Heart left ventricle (tissue), 16 donors: ENCODE measurements at places on chromosomes 11 and 22. TPM values are rescaled to one million over a fixed set of nuclear protein-coding genes. Genes with fewer than 3 reads are reported as not detected.

DNA sequence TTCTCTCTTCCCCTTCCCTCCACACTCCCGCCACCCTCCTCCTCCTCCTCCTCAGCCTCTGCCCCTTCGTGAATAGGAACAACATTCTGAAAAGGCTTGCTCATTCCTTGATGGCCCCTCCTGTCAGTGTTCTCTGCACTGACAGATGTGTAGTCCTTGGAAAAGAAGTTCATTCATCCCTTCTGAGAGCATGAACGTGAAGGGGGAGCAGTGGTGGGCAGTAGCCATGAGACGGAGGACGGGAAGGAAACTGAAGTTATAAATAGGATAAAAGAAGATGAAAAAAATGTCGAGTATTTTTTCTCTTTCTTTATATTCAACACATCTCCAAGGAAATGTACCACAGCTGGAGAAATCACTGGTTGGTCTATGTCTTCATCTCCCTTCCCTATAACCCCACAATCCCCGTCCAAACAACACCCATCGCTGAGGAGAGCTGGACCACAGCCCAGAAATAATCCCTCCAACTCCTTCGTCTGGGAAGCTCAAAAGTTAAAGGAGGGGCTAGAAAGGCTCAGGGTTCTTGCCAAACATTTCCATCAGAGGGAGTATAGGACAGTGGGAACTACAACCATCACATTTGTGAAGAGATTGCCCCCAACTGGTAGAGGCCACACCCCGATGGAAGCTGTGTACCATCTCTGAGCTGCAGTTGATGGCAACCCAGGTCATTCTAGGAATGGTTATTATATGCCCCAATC lies 33.5 kb downstream of the ETS1 start:
- peak; percentile 58 for DNase-seq

DNA sequence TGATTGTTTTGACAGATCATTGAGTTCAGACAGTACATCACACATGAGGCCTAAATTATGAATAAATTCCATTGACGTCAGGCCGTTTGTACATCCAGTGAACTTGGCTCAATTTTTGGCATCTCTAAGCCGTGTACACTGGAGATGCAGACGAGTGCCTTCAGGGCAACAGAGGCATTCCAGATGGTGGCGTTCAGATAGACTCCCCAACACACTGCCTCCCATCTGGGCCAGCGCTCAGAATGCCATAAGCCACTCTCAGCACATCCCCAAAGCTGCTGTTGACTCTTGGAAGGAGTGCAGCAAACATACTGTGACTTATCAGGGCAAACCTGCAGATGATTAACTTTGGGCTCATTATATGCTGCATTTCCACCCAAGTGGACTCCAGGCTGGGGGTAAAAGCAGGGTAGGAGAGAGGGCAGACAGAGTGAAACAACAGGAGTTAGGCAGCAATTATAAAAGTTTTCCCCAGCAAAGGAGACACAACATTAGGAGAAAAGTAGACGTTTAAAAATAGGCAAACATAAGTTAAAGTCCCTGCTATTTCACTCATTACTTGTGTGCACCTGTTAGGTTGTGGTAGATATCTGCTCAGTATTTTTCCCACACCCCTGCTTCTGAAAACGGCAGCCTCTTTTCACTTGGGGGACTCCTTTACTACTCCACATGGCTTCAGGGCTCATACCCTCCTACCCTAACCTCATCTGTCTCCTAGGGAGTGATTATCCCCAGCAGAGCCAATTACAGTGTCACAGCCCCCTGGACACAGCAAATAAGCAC lies 60.2 kb upstream of the PDE3B start:
- no peak for DNase-seq

- no peak for DNase-seq
Measured at GRCh38 chr22:43293655-43294392, 49.3 kb downstream of the SCUBE1 start.

DNA sequence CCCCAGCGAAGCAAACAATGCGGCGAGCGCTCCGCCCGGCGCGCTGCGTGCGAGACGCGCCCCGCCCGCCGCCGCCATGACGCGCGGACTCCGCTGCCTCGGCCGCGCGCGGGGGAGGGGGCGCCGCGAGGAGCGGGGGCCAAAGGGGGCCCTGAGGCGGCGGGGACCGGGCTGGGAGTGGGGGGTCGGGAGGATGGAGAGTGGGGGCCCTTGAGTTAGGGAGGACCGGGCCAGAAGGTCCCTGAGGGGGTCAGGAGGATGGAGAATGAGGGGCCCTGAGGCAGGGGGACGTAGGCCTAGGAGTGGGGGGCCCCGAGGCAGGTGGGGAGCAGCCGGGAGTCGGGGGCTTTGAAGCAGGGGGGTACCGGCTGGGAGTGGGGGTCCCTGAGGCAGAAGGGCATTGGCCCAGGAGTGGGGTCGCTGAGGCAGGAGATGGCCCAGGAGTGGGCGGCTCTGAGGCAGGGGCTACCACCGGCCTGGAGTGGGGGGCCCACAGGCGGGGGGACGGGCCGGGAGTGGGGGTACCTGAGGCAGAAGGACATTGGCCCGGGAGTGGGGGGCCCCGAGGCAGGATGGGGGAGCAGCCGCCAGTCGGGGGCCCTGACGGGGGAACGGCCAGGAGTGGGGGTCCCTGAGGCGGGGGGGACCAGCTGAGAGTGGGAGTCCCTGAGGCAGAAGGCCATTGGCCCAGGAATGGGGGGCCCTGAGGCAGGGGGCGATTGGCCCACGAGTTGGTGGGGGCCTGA lies at the start of gene BRD1:
BRD1 (minus strand) TSS at position 21 of the 746 bp plus-strand sequence. CDS start 3,556 bp downstream, outside the sequence.
- DNase-seq = peak; percentile 66

DNA sequence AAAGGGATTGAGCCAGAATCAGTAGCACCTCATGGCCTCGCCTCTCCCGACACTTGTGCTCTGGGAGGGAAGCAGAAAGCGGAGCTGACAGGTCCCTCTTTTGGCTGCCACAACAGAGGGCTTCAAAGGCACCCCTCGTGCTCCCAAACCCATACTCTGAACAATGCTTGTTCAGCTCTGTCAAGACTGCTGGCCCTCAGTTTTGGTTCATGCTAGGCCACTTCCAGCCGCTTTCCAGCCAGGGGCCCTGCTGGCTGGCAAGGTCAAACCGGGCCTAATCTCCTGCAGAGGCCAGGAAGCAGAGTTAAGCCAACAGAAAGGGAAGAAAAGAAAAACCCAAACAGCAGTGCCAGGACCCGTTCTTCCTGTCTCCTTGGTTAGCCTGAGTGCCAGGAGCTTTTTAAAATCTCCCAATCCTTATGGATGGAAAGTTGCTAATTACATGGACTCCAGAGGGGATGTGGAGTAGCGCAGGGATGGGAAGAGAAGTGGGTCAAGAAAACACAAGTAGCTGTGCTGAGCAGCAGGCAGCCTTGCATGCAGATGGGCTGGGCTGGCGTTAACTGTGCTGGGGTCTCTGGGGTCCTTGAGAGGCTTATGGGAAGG lies 150.6 kb downstream of the GRIK4 start:
- no peak for DNase-seq

DNA sequence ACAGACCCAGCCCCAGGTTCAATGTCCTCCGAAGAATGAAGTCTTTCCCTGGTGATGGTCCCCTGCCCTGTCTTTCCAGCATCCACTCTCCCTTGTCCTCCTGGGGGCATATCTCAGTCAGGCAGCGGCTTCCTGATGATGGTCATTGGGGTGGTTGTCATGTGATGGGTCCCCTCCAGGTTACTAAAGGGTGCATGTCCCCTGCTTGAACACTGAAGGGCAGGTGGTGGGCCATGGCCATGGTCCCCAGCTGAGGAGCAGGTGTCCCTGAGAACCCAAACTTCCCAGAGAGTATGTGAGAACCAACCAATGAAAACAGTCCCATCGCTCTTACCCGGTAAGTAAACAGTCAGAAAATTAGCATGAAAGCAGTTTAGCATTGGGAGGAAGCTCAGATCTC lies 14.1 kb downstream of the APOL1 start:
- no peak for DNase-seq

DNA sequence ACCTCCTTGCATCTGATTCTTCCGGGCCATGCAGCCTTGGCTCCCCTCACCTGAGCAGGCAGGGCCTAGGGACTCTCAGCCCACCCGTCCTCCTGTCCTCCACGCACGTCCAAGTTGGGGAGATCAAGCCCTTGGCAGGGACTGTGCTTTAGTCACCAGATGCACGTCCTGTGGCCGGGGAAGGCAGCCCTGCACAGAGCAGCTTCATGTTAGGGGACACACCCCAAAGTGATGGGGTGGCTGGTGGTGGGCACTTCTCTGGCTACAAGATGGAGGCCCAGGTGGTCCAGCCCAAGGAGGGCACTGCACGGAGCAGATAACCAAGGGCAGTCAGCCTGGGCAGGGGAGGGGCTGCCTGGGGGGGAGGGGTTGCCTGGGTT lies 1.2 kb downstream of the MUC5B start:
- DNase-seq = peak; percentile 6

DNA sequence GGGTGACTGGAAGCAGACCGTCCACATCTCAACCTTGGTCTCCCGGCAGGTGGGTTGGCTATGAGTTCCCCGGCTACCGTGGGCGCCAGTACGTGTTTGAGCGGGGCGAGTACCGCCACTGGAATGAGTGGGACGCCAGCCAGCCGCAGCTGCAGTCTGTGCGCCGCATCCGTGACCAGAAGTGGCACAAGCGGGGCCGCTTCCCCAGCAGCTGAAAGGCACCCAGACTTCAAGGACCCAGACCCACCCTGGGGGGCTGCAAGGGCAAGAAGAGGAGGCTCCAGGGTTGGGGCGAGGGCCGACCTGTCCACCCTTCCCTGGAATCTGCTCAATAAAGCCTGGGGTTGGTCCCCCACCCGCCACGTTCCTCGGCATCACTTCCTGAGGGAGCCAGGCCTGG lies 7.3 kb downstream of the CRYBB3 start:
- no peak for DNase-seq

DNA sequence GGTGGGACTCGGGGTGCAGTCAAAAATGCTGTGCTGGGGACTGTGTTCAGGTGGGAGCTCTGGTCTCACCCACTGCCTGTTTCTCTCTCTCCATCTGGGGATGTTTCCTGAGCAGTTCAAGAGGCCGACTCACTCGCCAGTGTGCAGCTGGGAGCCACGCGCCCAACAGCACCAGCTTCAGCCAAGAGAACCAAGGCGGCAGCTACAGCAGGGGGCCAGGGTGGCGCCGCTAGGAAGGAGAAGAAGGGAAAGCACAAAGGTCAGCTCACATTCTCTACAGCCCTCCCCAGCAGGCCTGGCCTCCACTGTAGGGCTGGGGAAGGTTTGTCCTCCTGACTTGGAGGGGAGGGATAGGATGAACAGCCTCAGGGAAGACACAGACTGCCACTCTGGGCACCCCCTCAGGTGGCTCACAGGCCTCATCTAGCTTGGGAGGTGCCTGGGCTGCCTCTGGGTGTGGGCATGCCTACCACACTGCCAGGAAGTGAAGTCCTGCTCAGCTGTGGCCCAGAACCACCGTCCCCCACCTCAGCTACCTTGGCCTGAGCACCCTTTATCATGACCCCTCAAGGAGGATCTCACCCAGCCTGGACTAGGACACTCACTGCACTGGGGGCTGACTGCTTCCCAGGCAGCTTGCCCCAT lies 13.0 kb downstream of the TUB start:
- no peak for DNase-seq

GRCh38 chr11:63343130-63343529 lies 26.5 kb upstream of the SLC22A9 start:
- DNase-seq = no peak

The CHCHD10 gene
- 981 TPM for total RNA-seq

The LAYN gene
- 6.9 TPM for total RNA-seq

The YPEL4 gene
- 2.1 TPM for total RNA-seq

The CRYBB2 gene
- total RNA-seq = not detected
